ENCODE measurements at places on chromosomes 12 and 14.

- DNase-seq = no peak
Measured at GRCh38 chr14:91113829-91114078, at the start of gene DGLUCY. TSS of gene DGLUCY (plus strand) at chr14:91114073. CDS start at chr14:91160295, 46,222 bp downstream.

DNA sequence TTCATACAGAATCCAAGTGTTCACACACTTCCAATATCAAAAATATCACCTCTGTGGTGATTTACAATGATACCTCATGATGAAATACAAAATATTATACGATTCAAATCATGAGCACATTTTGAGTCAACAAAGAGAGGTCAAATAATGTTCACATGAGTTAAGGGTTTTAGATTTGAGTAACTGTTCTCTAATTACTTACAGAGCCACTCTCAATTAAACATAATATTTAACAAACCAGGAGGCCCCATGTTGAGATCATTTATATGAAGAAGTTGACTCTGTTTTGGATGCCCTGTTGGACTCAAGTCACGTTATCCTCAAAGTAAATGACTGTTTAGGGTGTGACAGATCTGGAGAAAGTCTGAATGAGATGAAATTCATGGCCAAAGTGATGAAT lies 53.5 kb downstream of the NUAK1 start:
- DNase-seq = no peak

DNA sequence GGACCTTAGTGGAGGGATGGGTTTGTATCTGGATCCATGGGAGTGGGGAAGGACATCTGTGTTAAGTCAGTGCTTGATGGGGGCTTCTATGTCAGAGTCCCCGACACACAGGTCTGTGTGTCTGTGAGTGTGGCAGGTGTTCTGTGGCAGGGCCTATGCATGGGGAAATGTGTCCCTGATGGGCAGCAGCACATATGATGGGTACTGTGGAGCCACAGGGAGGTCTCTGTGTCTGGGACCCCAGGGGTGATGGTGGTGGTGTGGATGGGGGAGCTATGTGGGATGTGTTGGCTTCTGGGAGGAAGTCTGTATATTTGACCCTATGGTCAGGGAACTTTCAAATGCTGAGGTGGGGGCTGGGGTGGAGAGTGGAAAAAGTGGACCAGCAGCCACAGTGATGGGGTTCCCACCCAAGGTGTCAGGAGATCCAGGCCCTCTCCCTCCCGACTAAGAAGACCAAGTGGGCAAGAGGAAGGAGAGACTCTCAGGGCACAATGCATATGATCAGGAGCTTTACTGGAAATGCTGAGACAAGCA lies 16.5 kb downstream of the KRT7 start:
- DNase-seq = no peak

DNA sequence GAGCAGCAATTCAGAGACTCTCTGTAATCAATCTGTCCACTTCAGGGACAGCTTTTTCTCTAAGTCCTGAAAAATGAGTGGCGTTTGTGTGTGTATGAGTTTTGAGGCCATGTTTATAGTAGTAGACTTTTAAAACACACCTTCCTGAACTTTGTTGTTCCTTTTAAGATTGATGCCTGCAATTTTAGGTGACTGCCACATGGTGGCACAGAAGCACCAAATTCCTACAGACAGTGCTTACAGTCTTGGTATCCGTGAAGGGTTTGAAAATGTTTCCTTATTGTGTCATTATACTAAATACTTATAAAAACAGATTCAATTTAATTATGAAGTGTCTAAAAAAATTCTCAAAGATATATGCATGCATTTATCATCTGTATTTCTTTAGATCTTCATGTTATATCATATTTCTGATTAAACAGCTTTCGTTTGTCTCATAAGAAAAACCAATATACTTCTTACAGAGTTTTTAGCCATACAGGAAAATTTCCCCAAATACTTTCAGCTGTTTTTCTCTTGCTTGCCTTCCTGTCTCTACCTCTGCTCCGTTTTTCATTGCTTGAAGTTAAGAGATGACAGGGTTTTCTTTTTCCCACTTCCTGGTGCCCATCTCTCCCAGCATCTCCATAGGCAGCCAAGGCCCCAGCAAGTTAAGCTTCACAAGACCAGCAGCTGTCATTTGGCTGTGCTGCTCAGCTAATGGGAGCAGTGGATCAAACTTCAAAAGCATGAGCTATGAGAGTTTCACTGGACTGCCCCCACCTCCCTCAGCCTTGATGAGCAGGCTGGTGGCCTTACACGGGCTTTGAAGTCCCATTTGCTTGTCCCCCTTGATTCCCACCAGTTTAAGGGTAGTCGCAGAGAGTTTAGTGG lies 259.6 kb downstream of the AKAP6 start:
- DNase-seq = no peak

DNA sequence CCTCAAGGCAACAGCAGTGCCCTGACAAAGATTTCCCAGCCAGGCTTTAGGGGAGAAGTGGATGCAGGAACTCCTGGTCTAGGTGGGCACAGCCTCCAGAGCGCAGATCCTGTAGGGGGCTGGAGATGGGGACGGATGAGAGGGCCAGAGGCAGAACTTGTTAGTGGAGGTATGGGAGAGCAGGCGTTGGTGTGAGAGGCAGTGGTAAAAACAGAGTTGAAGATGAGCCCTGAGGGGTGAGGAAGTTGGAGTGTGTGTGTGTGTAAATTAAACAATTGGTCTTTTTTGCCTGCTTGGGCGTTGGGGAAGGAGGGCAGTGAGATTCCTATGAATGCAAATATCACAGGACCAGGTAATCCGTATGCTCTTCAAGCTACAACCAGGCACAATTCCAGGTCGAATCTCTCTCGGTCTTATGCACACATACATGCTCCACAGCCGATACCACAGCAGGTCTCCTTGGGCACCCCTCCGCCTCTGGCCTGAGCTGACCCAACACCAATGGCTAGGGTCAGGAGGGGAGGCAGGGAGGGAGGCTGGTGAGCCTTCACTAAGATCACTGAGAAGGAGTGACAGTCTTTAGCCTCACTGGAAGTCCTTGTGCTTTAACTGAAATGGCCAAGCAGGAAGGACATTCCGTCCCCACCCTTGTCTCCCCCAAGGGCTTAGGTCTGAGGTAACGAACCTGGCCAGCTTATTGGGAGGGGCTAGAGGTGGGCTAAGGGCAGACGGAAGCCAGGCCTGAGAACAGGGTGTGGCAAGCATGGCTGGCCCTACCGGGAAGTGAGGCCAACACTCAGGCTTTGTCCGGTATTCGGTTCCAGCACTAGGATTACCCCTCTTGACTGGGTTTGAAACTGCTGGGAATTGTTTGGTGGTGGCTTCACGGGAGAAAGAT lies 1.5 kb upstream of the KRT7 start:
- no peak for DNase-seq

- no peak for DNase-seq
Measured at GRCh38 chr12:104462325-104462724, 5.6 kb downstream of the CHST11 start.

- DNase-seq = no peak
Measured at GRCh38 chr12:21715386-21715785, 57.7 kb upstream of the LDHB start.

- DNase-seq = no peak
Measured at GRCh38 chr14:105305345-105305744, 4.5 kb upstream of the BRF1 start.

GRCh38 chr12:76921100-76921471 lies 42.3 kb upstream of the CSRP2 start:
- DNase-seq = no peak
